Activated CD4-positive, alpha-beta T cell treated with anti-CD3 and anti-CD28 coated beads, Interleukin-2, amount 50 U/mL, for 24 hours (primary cell): ENCODE measurements at places on chromosomes 3 and 15.

DNA sequence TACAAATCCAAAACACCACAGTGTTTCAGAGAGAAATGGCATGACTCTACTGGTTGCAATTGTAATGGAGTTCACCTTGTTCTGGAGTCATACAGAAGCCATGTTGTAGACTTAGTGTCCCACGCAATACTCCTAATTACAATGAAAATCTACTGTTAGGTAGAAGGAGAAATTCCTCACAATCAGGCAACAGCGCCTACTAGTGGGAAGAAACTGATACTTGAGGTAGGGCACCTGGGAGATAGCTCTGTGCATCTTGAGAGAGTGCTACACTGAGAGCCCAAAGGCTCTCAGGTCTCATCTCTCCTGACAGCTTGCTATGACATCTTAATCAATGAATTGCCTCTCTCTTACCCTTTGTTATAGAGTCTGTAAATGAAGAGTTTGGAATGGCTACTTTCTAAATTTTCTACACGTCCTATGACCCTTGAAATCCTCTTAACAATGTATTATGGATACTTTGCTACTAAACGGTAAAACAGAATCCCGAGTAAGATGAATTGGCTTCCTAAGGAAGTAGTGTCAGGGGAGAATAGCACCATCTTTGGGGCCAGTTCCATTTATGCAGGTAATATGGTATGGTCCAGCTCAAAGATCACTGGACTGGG lies 422.7 kb upstream of the TPRG1 start:
- DNase-seq: no peak

- no peak for DNase-seq
Observed at GRCh38 chr3:11005686-11006256, 13.2 kb downstream of the SLC6A1 start.

DNA sequence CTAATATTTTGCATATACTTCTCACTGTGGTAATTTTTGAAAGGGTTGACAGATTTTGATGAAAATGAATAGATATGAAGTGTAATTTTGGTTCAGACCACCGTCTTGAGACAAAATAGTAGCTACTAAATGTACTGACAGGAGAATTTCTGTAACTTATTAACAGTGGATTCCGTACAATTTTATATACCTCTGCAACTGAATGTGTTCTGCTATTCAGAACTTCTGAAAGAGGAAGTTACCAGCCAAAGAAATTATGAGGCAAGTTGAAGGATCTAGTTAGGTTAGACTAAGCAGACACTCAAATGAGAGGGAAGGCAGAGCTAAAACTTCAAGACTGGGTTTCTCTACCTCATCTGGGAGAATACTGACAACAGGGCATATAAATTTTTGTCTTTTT lies 29.4 kb downstream of the GAP43 start:
- DNase-seq: no peak

DNA sequence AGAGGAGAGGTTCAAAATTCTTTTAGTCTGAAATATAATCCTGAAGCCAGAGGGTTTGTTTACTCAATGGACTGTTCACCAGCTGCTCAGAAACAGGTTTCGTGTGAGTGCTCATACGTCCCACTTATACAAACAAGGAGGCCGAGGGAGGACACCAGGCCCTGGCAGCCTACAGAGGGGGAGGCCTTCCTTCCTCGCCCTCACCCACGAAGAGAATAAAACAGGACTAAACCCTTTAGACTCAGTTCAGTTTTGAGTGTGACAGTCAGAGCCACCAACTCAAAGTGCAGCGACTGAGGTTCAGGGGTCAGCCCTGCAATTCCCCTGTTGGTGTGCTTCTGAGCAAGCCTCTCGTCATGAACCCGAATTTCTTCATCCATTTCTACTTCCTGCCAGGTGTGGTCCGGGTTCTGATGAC lies 17.3 kb downstream of the FAM174B start:
- no peak for DNase-seq

DNA sequence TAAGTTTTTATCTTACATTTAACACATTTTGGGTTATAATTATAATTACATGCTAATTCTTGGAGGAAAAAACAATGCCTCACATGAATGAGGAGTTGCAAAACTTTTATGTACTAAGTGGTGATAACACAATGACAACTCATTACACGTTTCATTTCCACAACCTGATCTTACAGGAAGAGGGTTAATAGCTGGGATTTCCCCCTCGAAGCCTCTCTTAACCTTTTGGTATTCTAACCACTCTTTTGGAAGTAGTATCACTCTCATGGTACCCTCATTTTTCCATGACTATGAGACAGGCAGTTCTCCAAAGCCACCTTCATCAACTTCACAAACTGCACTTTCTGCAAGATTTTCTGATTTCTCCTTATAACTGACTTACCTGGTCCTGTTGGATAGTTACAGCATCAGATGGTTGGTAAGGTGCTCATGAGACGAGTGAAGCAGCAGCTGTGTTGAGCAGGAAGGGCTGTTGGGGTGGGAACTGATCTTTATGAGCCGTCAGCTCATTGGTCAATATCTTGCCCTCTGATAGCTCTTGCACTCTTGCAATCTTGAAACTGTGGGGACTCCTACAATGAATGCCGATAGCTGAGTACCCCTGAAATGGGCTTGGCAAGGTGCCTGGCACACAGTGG lies 41.6 kb downstream of the ACAN start:
- DNase-seq: no peak

DNA sequence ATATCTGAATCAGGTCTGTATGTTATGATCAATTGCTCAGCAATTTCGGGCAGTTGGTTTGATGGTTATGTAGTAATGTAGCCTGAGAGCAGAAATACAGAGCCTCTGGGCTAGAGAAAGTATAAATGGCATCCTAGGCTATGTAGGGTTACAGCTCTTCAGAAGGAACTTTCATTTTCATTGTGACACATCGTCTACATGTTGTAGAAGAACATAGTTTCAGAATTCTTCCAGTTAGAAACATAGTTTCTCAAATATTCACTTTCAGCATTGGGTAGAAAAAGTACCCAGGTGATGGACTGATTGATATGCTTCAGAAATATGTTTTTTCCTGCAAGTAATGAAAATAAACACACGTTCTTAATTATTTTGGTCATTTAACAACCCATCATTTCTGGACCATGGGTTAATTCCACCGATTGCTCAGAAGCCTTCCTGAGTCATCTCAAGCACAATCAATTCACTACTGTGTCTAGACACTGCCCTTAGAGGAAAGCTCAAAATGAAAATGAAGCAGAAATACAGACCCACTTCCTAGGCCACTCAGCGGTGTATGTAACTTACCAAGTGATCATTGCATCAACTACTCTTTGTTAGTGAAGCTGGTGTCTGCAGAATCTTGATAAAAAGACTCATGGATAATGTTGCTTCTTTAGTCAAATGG lies 88.8 kb upstream of the TSEN2 start:
- no peak for DNase-seq

DNA sequence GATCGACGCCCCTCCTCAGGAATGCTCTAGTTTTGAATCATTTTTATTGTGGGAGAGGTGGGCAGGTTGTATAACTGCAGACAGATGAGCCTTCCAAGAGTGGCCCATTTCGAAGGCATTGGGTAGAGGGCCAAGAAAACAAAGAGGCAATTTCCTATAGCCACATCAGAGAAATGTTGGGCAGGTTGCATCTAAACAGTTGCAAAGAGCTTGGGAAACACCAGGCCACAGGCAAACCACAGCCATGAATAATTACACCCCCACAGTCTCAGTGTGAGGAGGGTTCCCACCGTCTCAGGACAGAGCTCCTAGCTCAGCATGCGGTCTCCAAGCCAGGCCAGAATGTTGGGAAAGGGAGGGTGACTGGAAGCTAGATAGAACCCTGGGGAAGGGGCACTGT lies 257.3 kb downstream of the ABHD5 start:
- DNase-seq: no peak

GRCh38 chr3:119790369-119790768 lies 8.5 kb downstream of the NR1I2 start:
- no peak for DNase-seq

GRCh38 chr15:81880833-81881232 lies 165.0 kb downstream of the MEX3B start:
- DNase-seq: no peak

DNA sequence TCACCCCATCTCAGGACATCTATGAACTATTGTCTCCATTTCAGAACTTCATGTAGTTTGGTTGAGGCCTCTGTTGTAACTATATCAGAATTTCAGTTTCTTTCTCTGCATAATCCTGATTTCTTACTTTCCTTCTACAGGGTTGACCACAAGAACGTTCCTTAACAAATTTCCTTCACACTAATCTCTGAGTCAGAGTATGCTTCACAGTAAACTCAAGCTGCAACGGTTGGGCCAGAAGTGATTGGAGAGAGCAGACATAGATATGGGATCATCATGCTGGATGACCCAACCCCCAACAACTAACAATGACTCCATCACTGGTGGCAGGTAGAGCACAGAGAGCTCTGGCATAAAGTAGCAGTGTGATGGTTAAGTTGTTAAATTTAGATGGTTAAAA lies 128.8 kb upstream of the OSTN start:
- DNase-seq: no peak

DNA sequence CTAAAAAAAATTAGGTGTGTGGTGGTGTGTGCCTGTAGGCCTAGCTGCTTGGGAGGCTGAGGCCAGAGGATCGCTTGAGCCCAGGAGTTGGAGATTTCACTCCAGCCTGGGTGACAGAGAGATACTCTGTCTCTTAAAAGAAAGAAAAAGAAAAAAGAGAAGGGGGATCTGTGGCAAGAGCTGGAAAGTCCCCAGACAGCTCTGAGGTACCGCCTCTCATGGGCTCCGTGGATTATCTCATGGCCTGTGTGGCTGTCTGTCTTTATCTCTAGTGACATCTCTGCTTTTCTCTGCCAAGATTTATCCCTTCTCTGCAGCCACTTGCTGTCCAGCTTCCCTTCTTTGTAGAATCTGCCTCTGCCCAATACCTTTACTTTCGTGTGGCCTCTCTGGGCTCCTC lies 5.7 kb downstream of the EXOSC7 start:
- DNase-seq: no peak

GRCh38 chr3:42638339-42638842 lies 15.1 kb upstream of the ZBTB47 start:
- DNase-seq: no peak

- DNase-seq: no peak
Observed at GRCh38 chr3:24835510-24835909, 340.9 kb upstream of the THRB start.

DNA sequence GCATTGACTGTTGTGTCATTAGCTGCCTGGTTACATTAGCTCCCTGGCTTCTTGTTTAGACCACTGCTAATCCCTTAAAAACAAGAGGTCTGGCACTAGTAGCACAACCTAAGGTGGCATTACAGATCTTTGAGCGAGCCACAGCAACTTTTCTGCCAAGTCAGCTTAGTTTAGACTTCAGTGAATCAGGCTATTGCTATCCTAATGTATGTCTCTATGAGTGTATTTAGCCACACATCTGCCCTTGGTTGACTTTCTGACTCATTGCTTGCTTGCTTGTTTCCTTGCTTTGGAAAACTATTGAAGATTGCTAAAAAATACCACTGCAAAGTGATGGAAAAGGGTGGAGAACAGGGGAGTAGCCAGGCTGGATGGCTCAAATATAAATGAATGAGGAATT lies 50.2 kb downstream of the CHP1 start:
- no peak for DNase-seq

DNA sequence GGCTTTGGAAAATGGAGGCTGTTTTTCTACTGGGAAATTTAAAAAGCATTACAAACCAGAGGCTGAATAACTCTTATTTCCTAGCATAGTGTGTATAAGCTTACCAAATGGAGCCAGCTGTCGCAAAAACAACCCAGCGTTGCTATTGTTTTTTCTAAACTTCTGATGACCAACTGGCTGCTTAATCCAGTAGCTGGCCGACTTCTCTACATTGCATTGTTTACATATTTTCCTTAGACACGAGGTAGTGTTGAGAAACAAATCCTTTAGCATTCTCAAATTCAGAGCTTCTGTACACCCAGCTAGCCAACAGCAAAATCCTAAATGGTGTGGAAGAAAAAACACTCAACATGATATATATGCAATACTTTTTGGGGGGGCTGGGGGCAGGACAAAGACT lies 161.0 kb upstream of the ADAMTS9 start:
- DNase-seq: no peak

- no peak for DNase-seq
Observed at GRCh38 chr3:133836497-133837158, 31.0 kb downstream of the SRPRB start.

- DNase-seq: no peak
Observed at GRCh38 chr3:141414800-141415462, 46.6 kb downstream of the ZBTB38 start.

GRCh38 chr15:89043031-89044002 lies 44.9 kb upstream of the ABHD2 start:
- no peak for DNase-seq

GRCh38 chr3:115922681-115923347 lies 299.5 kb downstream of the GAP43 start:
- no peak for DNase-seq

GRCh38 chr3:87501076-87501475 lies 224.7 kb upstream of the POU1F1 start:
- no peak for DNase-seq

- DNase-seq: no peak
Observed at GRCh38 chr3:88061746-88062145, 2.7 kb downstream of the ZNF654 start.

DNA sequence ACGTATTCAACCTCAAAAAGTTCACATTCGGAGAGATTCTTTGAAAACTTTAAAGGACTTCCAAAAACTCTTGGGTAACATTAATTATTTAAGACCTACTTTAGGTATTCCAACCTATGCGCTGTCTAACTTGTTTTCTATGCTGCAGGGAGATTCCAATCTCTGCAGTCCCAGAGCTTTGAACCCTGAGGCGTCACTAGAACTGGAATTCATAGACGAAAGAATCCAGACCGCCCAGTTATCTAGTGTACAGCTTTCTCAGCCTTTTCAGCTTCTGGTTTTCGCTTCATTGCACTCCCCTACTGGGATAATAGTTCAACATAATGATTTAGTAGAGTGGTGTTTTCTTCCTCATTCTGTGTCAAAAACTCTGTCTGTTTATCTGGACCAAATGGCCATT lies 711.3 kb downstream of the ROBO1 start:
- no peak for DNase-seq

DNA sequence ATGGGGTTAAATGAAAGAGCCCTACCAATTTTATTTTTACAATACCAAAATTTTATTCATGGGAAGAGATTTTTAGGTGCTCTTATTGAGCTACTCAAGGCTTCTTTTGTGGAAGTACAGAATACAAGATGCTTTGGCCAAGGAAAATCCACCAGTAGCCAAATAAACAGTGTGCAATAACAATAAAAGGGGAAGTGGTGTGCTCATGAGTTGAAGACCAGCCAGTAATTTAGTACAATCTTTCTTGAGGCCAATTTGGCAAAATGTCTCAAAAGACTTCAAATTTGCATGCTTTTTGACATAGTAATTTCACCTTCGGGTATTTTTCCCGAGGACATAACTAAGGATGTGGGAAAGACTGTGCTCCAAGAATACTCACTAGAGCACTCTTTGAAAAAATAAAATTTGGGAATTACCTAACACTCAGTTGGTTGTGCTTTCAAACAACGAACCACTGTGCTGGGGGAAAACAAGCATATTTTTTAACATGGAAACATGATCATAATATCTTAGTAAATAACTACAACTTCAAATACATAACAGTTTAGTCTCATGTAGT lies 294.0 kb downstream of the DIPK2A start:
- no peak for DNase-seq

- no peak for DNase-seq
Observed at GRCh38 chr15:46366360-46367007, 731.7 kb downstream of the SQOR start.

GRCh38 chr3:29805757-29806156 lies 524.9 kb downstream of the RBMS3 start:
- no peak for DNase-seq

- DNase-seq: no peak
Observed at GRCh38 chr15:71515375-71516186, 294.8 kb upstream of the NR2E3 start.
